ENCODE measurements at places on chromosomes 4 and X.

DNA sequence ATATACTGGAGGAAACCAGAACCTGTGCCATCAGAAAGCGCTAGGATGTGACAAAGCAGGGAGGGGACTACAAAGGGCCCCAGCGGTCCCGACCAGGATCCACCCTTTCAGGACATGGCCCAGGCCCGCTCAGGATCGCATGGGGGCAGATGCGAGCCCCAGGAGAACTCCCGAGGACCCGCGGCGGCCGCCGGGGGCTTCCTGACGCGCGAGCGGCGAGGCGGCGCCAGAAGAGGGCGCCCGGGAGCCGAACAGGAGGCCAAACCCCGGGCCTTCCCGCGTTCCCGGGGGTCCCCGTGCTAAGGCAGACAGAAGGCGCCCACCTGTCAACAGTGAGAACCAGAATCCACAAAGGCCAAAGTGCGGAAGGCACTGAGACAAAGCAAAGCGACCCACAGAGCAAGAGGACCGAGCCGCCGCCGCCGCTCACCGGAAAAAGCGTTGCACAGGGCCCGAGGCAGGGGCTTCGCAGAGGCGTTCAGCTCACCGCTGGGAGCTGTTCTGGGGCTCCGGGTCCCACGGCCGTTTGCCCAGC, 7.3 kb upstream of the OPN1LW start:
- DNase-seq, result peak; percentile 43

DNA sequence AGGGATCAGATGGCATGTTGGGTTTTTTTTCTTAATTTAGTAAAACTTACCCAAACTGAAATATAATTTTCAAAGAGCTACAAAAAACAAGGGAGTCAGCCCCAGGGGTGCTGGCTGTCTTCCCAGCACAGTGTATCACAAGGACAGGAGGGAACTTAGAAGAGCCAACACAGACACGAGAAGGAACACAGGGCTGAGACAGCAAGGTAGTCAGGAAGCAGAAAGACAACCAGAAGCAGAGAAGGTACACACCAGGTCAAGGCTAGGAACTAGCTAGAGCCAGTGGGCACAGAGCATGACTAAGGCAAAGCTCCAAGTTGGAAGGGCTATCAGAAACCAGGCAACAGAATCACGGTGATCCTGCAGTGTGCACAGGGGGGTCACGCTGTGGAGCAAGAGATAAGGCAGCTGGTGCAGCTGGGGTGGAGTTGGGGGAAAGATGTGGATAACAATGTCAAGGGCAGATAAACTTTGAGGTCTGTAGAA, 168.7 kb downstream of the NR3C2 start:
- no peak for DNase-seq

GRCh38 chr4:17117746-17118145, 219.3 kb upstream of the LDB2 start:
- DNase-seq, result no peak

GRCh38 chrX:97995834-97996233, 1112.1 kb downstream of the RPA4 start:
- no peak for DNase-seq

DNA sequence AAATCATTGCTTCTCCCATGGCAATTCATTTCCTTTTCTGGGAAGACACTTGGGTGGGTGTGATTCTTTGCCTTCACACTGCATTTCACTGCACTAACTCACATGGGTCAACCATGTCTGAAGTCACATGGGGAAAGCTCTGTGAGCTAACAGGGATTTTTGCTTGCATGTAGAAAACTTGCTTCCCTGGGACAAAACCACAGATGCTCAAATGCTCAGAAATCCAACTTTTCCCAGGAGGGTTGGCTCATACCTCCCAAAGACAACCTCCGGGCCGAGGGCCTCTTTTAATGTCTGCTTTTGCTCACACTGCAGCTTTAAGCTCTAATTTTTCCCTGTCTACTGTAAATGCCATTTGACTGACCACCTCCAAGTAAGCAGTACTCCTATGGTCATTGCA, 1695.2 kb downstream of the STIM2 start:
- DNase-seq, result no peak

DNA sequence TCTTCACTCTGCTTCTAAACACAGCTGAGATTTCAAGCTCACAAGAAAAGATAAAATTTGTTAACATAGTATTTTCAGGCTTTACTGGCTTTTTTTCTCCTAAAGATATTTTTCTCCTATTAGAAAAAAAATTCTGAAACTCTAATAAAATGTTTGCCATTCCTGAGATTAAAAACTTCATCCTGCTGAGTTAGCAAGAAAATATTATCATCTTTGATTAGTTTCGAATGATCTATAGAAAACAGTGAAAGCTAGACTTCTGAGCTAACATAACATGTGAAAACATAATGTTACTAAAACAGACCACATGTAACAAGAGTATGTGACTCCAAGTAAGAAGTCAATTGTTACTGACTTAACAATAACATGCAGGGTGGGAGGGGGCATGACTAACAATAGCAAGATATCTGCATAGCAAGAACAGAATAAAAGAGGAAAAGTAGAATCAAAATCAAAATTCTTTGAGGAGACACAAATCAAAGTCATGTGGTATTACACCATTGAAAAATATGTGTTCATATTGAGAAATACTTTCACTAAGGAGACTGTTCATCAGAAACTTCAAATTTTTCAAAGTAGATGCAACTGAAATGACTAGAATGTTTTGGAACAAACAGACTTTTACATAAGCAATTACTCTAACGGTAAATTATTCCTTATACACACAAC, 14.5 kb downstream of the TBCK start:
- no peak for DNase-seq

GRCh38 chr4:122890147-122890795, 32.1 kb downstream of the NUDT6 start:
- no peak for DNase-seq

- no peak for DNase-seq
These were observed 17.1 kb downstream of the VSIG4 start for GRCh38 chrX:66022632-66023384.

GRCh38 chr4:8709729-8710360, 117.3 kb downstream of the CPZ start:
- no peak for DNase-seq

DNA sequence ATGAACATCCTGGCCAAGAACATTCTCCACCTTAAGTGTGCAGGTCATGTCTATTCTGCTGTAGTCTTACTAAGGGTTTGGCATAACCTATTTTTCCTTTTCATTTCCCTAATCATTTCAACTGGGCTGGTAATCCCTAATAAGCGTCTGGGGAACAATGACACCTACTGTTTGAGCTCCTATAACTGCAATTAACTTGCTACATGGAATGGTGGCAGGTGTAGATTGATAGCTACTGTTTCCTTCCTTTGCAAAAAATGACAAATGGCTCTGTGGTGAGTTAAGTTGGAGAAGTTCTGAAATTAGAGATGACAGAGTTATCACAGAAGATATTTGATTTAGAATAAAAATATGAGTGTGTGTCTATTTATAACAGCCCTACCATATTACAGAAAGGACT, 104.5 kb upstream of the NAP1L5 start:
- DNase-seq, result no peak

GRCh38 chr4:8846046-8846720, 25.5 kb downstream of the HMX1 start:
- no peak for DNase-seq

GRCh38 chr4:113665036-113665435, 96.5 kb downstream of the CAMK2D start:
- DNase-seq, result no peak

GRCh38 chr4:172356016-172356415, 542.8 kb downstream of the GALNTL6 start:
- no peak for DNase-seq

DNA sequence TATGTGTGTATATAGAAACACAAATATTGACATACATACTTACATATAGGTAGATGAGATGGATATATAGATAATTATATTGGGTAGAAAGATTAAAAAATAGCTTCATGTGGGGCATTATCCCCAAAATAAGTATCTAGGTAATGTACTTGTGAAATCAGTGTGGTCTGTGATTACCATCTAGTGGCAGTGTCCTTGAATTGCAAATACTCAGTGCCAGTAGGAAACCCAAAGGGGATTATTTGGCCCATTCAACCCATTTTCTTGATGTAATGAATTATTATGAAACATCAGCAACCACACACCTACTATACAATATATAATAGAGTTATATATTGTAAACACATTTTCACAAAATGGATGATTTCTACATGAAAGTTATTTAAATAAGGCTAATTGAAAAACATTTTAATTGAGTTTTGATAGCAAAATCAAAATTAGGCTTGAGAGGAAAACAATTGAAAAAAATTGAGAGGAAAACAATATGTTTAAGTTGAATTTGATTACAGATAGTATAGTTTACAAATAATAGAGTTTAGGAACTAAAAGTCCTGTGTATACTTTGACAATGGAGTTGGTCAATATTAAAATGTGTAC, 389.4 kb downstream of the GALNTL6 start:
- peak; percentile 59 for DNase-seq

GRCh38 chrX:133097031-133097430, at the start of gene USP26:
Gene USP26 (minus strand): TSS chrX:133097109. CDS start chrX:133028220, 68,889 bp downstream.
- DNase-seq, result no peak

GRCh38 chrX:130084631-130085237, 25.6 kb downstream of the ELF4 start:
- no peak for DNase-seq

DNA sequence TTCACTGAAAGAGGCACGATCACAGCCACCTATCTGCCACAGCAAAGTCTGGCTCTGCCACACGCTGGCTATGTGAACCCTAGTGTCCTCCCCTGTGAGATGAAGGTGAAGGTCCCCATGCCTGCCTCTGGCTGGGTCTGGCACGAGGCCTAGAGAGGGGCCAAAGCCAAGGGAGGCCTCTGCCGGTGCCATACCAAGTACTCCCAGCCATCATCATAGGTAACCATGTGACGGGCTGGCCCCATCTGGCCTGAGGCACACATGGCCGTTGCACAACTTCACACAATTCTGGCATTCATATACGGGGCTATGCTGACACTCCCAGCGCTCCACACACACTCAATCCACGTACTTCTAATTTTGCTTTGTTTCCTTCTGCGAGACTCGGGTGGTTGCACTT, 15.3 kb downstream of the NOP14 start:
- DNase-seq, result no peak

DNA sequence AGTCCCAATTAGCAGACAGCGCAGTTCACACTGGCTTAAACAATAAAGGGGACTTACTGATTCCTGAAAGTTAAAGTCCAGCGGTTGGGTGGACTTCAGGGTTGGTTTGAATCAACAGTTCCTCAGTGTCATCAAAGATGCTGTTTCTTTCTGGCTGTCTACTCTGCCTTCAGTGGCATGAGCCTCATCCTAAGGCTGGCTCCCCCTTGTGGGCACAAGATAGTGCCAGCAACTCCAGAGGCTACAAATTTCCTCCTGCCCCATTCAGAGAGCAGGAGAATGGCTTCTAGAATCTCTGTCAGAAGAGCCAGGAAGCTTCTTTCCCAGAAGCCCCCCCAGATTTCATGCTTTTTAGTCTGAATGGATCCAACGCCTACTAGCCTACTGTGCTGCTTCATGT, 82.4 kb upstream of the MTM1 start:
- DNase-seq, result peak; percentile 62

GRCh38 chr4:14184265-14184664, 556.7 kb upstream of the BOD1L1 start:
- no peak for DNase-seq

DNA sequence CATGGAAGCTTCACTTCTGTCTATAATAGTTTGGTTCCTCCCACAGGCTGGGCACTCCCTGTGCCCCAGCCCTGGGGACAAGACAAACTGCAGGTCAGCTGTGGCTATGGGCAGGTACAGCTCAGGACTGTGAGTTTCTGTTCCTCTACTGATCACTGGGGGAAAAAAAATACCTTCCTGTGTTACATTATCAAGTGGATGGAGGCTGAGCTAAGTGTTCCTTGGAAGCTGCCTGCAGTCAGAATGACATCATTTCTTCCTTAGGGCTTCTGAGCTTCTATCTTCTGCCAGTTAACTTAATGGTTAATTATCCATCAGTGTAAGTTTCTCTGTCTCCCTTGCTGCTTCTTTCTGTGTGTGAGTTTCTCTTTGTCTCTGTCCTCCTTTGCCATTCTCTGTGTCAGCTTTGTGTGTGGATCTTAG, 4.6 kb downstream of the RAB33A start:
- DNase-seq, result no peak

GRCh38 chr4:168765726-168766125, 244.3 kb downstream of the CBR4 start:
- no peak for DNase-seq

- no peak for DNase-seq
These were observed 253.1 kb upstream of the GPC4 start for GRCh38 chrX:133668225-133668931.

GRCh38 chr4:141543176-141543575, 93.2 kb upstream of the IL15 start:
- no peak for DNase-seq

GRCh38 chrX:72041176-72041575, 90.5 kb downstream of the RTL5 start:
- no peak for DNase-seq

DNA sequence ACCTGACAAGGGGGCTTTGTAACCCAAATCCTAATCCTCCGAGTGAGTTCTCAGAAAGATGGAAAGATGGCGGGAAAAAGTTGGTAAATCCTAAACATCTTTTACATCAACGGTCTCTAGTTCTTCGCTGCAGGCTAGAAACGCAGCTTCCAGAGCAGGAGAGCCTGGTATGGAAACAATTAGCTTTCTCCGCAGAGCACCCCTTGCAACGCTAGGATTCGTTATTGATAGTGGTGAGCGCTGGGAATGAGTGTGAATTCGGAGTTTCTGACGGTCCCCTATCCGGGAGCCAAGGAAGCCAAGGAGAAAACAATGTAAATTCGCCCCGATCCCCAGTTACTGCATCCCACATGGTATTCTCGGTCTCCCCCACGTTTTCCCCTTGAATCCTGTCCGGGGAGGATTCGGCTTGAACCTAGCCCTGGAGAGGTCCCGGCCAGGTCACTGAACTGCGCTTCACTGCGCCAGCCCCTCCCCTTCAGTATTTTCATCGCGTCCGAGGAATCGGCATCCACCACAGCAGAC, 4.7 kb upstream of the NEUROG2 start:
- DNase-seq, result no peak

DNA sequence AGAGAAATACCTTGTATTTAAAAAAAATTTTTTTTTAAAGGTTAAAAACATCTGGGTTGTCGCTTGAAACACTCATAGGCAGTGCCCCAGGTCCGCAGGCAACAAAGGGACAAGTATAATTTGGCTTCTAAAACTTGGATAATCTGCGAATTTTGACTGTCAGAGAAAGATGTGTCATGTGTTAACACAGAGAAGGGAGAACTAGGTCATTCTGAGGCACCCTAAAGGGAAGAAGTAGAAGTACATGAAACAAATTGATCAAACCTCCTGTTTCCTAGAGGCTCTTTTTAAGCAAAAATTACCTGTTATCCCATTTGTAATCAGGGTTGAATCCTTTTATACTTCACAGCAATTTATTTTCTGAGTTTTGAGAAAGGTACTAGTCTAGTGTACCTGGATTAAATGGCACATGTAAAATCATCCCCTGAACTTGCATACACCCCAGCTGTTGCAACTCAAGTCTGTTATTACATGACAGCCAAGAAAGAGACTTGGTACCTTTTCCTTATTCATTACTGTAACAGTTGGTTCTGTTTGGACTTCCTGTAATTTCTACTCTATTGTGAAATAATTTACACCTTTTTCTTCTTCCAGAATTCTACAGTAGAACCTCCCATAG, 1.7 kb downstream of the SRD5A3 start:
- DNase-seq, result no peak

GRCh38 chr4:156497486-156497885, 474.1 kb downstream of the PDGFC start:
- no peak for DNase-seq

GRCh38 chr4:76341063-76341462, 34.5 kb downstream of the STBD1 start:
- no peak for DNase-seq

- DNase-seq, result no peak
These were observed 181.0 kb downstream of the PALLD start for GRCh38 chr4:168677879-168678278.

- DNase-seq, result no peak
These were observed 192.1 kb downstream of the PTTG2 start for GRCh38 chr4:38152305-38152704.

Measured in A549 (cell line).